ENCODE measurements at places on chromosomes 6 and 20. TPM values are rescaled to one million over a fixed set of nuclear protein-coding genes. Genes with fewer than 3 reads are reported as not detected.

PHACTR2 gene
- total RNA-seq, result 208 TPM

SASH1 gene
- total RNA-seq, result 97.2 TPM

RHAG gene
- total RNA-seq, result 0.11 TPM

DUSP15 gene
- total RNA-seq, result 1.3 TPM

ZBTB46 gene
- total RNA-seq, result 87.3 TPM

HLA-DMB gene
- total RNA-seq, result 0.34 TPM

RNF217 gene
- total RNA-seq, result 14.8 TPM

RAET1L gene
- not detected for total RNA-seq

DTNBP1 gene
- total RNA-seq, result 10.8 TPM

CFAP206 gene
- under 0.01 TPM for total RNA-seq

IPCEF1 gene
- total RNA-seq, result 4.4 TPM

ENPP1 gene
- total RNA-seq, result 0.43 TPM

RAB44 gene
- not detected for total RNA-seq

CLPSL2 gene
- total RNA-seq, result not detected

RGS17 gene
- total RNA-seq, result 2.8 TPM

CALHM6 gene
- total RNA-seq, result 4.2 TPM

ZNF335 gene
- 7.6 TPM for total RNA-seq

FOXF2 gene
- total RNA-seq, result under 0.01 TPM

CRISP2 gene
- not detected for total RNA-seq

ACSS1 gene
- 9.8 TPM for total RNA-seq

ECT2L gene
- not detected for total RNA-seq

SAMD5 gene
- total RNA-seq, result 0.43 TPM

NKAIN4 gene
- total RNA-seq, result not detected

CTAGE9 gene
- total RNA-seq, result not detected

RIPOR3 gene
- not detected for total RNA-seq

POU5F1 gene
- not detected for total RNA-seq

SLC22A7 gene
- not detected for total RNA-seq

MYLIP gene
- total RNA-seq, result 51.2 TPM

CAPN11 gene
- not detected for total RNA-seq

FAM83C gene
- under 0.01 TPM for total RNA-seq

SAMHD1 gene
- 16.3 TPM for total RNA-seq

PXDC1 gene
- total RNA-seq, result 53.1 TPM

PRICKLE4 gene
- 6.9 TPM for total RNA-seq

AVP gene
- not detected for total RNA-seq

CDH4 gene
- 0.11 TPM for total RNA-seq

PBOV1 gene
- total RNA-seq, result not detected

TP53TG5 gene
- not detected for total RNA-seq

MCCD1 gene
- not detected for total RNA-seq

KCNB1 gene
- total RNA-seq, result not detected

CFAP61 gene
- not detected for total RNA-seq

TBX18 gene
- total RNA-seq, result 2.9 TPM

MAS1 gene
- total RNA-seq, result not detected

ADGRF4 gene
- not detected for total RNA-seq

OR12D2 gene
- not detected for total RNA-seq

IRAK1BP1 gene
- 3.2 TPM for total RNA-seq

All from dermis lymphatic vessel endothelial cell (primary cell).